ENCODE measurements at places on chromosomes 1 and 21.
A peak's percentile ranks its signal among the peaks of the same experiment; 100 is the strongest.

- no peak for DNase-seq
Measured at GRCh38 chr1:2193514-2194281, 874 bp downstream of the FAAP20 start.

DNA sequence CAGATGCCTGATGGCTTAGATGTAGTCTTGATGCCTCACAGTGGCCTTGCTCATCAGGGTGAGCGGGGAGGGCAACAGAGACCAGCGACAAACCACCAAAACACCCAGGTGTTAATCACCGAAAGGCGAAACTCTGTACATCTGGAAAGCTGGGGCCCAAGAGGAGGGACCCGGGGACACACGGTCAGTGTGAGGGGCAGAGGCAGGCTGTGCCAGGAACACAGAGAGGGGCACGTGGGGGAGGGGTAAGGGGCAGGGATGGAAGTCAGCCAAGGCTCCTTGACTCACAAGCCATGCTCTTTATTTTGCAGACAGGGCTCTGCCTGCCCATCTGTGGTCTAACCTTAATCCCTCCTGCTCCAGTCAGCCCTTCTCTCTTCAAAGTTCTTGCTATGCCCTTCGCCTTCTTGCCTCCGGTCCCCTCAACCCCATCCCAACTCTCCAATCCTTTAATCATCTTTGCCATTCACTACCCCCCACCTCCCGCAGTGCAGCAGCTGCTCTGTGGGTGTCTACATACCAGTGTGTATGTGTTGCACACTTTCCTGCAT, 4.3 kb downstream of the MEF2D start:
- DNase-seq, result no peak

DNA sequence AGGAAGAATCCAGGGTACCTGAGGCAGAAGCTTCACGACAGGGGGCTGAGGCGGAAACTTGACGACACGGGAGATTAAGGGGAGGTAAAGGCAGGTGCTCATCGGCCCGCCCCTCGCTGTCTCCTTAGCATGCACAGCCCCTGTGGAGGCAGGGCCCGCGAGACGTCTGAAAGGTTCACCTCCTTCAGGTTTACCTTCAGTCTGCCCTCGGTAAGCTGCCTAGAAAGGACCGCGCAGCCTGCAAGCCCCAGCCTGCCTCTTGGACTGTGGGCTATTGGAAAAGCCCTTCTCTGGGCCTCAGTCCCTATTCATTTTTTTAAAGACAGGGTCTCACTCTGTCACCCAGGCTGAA, 28.5 kb downstream of the KNCN start:
- no peak for DNase-seq

GRCh38 chr1:190377294-190377693, 100.4 kb downstream of the BRINP3 start:
- DNase-seq, result no peak

DNA sequence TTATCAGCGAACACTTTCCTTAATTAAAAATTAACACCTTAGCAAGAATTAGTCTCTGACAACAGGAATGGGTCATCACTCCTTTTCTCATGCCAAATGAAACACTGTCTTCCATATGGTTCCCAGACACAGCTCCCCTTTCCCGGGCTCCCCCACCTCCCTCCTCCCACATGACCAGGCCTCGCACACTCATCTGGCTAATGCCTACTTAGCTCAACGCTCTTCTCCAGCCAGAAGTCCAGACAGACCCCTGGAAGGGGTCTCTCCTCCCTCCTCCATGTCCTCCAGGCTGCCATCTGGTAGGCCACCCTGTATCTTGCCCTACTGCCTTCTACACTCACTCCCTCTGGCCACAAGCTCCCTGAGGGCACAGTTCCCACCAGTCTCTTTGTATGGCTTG, 39.9 kb downstream of the KCNC4 start:
- DNase-seq, result no peak

- DNase-seq, result no peak
Measured at GRCh38 chr1:205272536-205272935, 44.8 kb downstream of the TMCC2 start.

DNA sequence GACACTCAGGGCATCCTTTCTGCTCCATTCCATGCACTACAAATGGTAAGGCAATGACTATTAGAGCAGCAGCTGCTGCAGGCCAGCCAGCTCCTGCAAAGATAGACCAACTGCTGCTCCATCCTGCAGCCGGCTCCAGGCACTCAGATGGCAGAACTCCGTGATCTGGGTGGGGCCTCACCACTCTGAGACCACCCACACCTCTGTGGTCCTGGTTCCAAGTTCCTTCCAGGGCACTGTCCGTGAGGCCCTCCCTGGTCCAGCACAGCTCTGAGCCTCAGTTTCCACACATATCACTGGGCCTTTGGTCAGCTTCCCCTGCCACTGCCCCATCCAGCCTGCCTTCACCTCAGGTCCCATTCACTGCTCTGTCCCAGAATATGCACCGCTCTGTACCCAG, 114.7 kb downstream of the DMRTB1 start:
- DNase-seq, result no peak

DNA sequence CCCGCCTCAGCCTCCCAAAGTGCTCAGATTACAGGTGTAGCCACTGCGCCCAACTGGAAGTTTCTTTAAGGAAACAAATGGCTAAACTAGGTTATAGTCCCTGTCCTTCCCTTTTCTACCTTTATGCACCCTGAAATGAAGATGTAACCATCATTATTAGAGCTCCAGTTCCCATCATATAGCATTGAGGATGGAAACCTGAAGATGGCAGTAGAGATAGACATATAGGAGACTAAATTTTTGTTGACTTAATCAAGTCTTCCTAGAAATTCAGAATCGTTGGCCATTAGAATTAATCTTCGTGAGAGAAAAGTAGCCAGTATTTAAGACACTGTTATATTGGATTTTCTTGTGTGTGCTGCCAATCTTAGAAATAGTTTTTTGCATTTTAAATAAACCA, 1016.3 kb upstream of the NCAM2 start:
- DNase-seq, result no peak

DNA sequence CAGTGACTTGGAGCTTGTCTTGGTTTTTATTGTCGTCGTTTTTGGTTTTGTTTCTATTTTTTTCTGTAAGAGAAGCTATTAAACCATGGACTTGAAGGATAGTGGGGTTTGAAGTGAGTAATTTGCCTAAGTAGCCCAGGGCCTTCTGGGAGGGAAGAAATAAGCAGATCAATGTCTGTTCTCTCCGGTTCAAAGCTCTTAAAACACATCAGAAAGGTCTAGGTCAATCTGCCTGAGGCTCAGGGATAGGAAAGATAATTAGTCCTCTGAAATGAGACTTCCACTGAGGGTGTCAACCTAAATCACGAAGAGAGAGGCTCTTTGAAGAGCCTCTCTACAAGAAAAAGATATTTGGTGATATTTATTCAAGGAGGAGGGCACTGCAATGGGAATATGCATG, 178.0 kb downstream of the MATN1 start:
- no peak for DNase-seq

GRCh38 chr1:54172614-54173599, 20.1 kb upstream of the CDCP2 start:
- DNase-seq, result peak; percentile 72

DNA sequence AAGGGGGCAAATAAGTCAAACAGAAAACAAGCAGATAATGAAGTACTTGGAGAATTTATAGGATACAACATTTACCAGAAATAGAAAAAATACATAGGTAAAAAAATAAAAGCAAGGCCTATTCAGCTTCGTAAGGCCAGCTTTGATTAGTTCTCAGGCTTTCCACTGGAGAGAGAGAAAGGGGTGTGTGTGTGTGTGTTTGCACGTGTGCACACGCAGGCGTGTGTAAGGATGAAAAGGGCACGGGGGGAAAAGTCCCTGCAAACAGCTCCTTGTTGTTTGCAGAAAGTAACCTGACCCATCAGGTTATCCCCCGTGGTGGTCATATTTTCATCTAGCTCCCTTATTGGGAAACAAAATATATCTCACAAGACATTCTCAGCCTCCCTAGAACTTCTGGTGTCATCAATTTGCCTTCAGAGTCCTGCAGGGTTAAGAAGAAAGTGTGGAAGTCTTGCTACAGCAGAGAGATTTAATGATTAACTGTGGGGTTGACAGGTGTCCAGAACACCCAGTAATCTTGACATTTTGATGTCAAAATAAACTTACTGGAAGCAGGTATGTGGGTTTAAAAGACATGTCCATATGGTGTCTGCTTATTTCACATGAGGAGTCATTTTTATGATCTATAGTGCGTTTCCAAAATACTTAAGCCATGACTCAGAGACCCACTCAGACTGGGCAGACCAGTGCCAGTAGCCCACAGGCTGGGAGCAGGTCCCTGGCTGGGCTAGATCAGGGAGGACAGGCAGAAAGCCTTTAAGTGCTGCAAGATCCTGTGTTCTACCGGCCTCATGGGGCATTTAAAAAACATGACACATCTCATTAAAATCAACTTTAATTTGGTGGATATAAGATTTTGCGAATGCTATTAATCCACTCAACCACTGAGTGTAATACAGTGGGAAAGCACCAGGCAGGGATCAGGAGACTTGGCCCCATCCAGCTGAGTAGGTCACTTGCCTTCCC, 487.6 kb upstream of the CAMK1G start:
- no peak for DNase-seq

GRCh38 chr1:162612606-162613400, 19.5 kb upstream of the DDR2 start:
- peak; percentile 33 for DNase-seq

DNA sequence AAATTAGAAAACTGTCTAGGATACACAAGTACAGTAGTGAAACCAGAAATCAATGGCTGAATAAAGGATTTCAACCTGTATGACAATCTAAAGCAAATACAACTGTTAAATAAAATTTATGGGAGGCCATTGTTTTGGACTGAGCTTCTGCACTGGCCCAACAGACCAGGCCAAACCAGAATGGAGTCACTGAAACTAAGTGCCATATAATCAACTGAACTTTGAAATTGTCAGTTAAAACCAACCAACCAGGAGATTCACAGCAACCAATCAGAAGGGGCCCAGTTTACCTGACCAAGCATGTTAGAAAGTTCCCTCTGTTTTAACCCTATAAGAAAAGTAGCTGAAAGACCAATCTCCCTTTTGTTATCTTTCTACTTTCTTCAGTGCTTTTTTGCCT, 30.5 kb upstream of the SOAT1 start:
- no peak for DNase-seq

GRCh38 chr21:43659136-43660000, at the start of the genes HSF2BP and RRP1B:
HSF2BP (minus strand) TSS chr21:43659488; CDS start chr21:43658096, 1,392 bp downstream.
RRP1B (plus strand) TSS chr21:43659560; CDS start chr21:43659665, 105 bp downstream.
- peak; percentile 80 for DNase-seq

DNA sequence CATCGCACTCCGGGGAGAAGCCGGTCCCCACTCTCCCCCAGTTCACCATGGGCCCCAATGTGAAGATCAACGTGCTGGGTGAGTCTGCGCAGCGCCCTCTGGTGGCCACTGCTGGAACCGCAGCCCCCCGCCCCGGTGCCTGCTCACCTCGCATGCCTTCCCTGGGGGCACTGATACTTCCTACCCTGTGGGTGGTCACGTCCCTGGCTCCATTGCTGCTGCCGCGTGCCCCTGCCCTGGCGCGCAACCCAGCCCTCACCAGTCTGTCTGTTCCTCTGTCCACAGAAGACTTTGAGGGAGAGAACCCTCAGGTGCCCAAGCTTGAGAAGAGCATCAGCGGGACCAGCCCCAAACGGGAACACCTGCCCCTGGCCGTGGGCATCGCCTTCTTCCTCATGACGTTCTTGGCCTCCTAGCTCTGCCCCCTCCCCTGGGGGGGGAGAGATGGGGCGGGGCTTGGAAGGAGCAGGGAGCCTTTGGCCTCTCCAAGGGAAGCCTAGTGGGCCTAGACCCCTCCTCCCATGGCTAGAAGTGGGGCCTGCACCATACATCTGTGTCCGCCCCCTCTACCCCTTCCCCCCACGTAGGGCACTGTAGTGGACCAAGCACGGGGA, 7.6 kb downstream of the EFNA3 start:
- DNase-seq, result peak; percentile 58

- DNase-seq, result no peak
Measured at GRCh38 chr21:31176725-31177124, 138.4 kb upstream of the KRTAP19-8 start.

GRCh38 chr1:21293537-21294265, 3.4 kb upstream of the ECE1 start:
- no peak for DNase-seq

DNA sequence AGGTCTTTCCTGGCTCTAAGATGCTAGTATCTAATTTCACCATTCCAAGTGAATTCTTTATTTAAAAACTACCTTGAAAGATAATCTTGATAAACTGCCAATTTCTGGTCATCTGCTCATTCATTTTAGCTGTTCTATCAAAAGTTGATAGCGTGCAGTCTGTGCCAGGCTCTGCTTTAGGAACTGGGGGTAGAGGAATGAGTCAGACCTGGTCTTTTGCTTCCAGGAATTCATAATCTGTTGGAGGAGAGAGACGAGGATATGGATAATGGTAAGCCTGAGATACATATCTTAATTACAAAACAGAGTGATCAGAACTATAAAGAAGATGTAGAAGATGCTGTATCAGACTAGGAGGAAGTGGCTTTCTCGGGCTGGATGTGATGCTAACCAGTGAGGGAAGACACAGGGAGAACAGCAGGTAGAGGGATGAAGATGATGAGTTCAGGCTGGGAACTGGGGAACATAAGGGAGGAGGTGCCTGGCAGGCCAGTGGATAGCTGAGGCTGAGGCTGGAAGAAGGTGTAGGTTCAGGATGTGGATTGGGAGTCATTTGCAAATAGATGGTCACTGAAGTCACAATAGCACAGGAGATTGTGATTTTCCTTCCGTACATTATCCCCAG, 12.3 kb upstream of the PHC2 start:
- DNase-seq, result peak; percentile 65

DNA sequence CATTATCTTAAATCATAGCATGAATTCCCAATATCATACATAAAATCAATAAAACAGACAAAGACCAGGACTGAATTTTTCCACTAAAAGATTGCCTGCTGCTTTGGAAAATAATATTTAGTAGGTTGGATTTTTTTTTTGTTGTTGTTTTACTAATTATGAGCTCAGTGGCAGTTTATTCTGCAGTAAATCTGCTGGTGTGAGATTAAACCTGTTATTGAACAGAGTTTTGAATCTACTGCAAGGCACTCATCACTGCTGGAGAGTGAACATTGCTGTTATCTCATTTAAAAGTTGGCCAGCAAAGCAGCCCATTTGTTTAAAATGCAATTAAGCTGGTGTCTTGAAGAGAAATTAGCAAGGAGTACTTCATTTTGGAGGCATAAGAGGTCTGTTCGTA, 986.1 kb downstream of the ADGRL2 start:
- peak; percentile 2 for DNase-seq

DNA sequence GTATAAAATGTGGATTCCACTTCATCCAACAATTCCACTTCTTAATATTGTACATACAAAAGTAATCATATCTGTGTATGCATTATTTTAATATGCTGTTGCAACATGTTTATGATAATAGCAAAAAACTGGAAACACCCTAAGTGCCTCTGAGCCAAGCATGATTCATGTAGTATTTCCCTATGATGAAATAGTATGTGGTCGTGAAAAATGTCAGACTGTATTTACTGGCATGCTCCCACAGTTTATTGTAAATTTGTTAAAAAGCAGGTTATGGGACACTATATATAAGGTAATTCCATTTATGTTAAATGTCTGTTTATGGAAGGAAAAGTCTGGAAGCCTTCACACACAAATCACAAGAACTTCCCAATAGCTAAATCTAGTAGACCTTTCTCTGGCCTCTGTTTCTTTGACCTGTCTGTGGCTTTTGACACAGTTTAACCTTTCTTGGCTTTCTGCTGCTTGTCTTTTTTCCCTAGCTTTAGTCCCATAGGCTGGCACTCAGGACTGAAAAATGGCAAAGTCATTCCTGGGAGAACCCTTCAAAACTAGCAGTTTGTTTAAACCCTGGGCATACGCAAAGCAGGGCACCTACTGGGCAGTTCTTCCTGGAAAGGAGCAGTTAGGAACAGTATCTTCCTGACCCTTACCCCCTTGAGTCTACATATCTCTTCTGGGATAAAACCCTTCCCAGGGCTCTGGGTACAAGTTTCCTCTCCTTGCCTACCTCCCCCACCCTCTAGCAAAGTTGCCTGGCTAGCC, 65.4 kb upstream of the ARTN start:
- no peak for DNase-seq
